ENCODE measurements at places on chromosomes 2 and 18. TPM values are rescaled to one million over a fixed set of nuclear protein-coding genes. Genes with fewer than 3 reads are reported as not detected.

BCL11A gene
- total RNA-seq: 11.9 TPM

GRCh38 chr2:143255899-143256298 lies 126.7 kb downstream of the ARHGAP15 start:
- no peaks in the 10 kb centered on the region for H3K27me3 ChIP-seq
- DNase-seq: no peak
- peak overlapping the region; percentile 72 for H3K27ac ChIP-seq

OXER1 gene
- total RNA-seq: not detected

GLI2 gene
- total RNA-seq: not detected

PRKCE gene
- 16.5 TPM for total RNA-seq

- no peaks in the 10 kb centered on the region for H3K4me1 ChIP-seq
- no peaks in the 10 kb centered on the region for H3K36me3 ChIP-seq
- no peaks in the 10 kb centered on the region for H3K27me3 ChIP-seq
- no peak overlapping the region for H3K4me3 ChIP-seq
- peak overlapping the region; percentile 50 for H3K27ac ChIP-seq
- DNase-seq: no peak
Measured at GRCh38 chr2:8432706-8433336, 249.0 kb upstream of the ID2 start.

RBM44 gene
- 0.76 TPM for total RNA-seq

Data from T-cell (primary cell).